T-helper 2 cell treated with Interferon-gamma antibody and Interleukin-4, amounts not matched to agents 5 μg/mL and 100 μg/mL, for 36 hours (primary cell): ENCODE measurements at places on chromosomes 6 and 20.

GRCh38 chr20:833121-833449, 430 bp upstream of the FAM110A start:
- H3K27ac ChIP-seq = peak overlapping the region; percentile 85
- no peaks in the 10 kb centered on the region for H3K27me3 ChIP-seq
- no peak for DNase-seq
- peaks cover 44% of the 10 kb centered on the region for H3K4me1 ChIP-seq

DNA sequence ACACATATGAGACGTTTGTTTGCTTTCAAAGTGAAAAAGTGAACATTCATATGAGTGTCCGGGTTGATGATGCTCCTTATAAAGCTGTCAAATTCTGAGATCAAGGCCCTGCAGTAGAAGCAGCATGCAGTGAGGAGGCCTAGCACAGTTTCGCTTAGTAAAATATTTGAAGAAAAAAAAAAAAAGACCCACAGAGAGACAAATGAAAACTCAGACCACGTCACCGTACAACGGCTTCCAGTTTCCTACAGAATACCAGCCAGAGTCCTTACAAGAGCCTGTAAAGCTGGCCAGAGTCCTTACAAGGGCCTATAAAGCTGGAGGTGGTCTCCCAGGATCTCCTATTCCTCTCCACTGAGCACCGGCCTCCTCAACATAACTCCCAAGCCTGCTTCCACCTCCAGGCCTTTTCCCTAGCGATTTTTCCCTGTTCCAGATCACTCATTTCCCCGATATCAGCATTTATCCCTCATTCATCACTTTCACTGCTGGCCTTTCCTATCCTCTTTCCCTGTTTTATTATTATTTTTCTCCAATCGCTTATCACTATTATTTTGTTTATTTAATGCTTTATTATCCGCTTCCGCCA, 1.5 kb upstream of the HMGN4 start:
- peaks cover 57% of the 10 kb centered on the region for H3K4me1 ChIP-seq
- H3K4me3 ChIP-seq = peak overlapping the region; percentile 90
- peaks cover 6% of the 10 kb centered on the region for H3K27me3 ChIP-seq
- peak overlapping the region; percentile 97 for H3K27ac ChIP-seq
- DNase-seq = peak; percentile 55
- H3K36me3 ChIP-seq = peaks cover 18% of the 10 kb centered on the region

GRCh38 chr20:23409800-23410199, 11.5 kb downstream of the NAPB start:
- H3K27me3 ChIP-seq = no peaks in the 10 kb centered on the region
- H3K4me1 ChIP-seq = peaks cover 21% of the 10 kb centered on the region
- H3K36me3 ChIP-seq = peaks cover 6% of the 10 kb centered on the region
- no peak overlapping the region for H3K4me3 ChIP-seq
- H3K27ac ChIP-seq = no peak overlapping the region

DNA sequence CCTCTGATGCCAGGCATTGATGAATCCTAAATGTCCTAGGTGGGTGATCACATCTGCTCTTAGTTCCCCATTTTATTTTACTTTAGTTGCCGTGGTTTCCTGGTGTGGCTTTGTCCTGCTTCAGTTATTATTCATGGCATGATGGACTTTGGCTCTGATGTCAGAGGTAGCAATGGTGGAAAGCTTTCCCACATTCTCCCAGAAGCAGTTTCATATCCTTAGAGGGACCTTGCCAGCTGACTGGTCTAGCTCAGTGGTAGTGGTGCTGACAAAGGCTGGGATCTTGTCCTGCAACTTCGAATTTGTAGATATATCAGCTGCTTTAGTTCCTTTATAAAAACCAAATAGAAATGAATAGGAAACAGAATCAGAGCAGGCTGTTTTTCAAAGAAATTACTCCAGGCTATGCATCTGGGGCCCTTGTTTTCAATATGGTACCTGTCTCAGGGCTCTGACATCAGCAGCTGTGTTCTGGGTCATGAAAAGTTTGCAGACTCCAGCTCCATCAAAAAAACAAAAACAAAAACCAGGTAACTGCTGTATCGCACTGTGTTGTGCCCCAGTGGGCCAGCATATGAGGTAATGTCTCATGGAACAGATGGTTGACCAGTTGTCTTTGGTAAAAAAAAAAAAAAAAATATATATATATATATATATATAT, 133.7 kb downstream of the PLCB4 start:
- H3K4me3 ChIP-seq = no peak overlapping the region
- no peaks in the 10 kb centered on the region for H3K27me3 ChIP-seq
- H3K4me1 ChIP-seq = no peaks in the 10 kb centered on the region
- H3K36me3 ChIP-seq = no peaks in the 10 kb centered on the region
- no peak for DNase-seq
- H3K27ac ChIP-seq = no peak overlapping the region

- H3K27me3 ChIP-seq = peaks cover 3% of the 10 kb centered on the region
- DNase-seq = no peak
- peaks cover 34% of the 10 kb centered on the region for H3K4me1 ChIP-seq
- H3K36me3 ChIP-seq = peaks cover 45% of the 10 kb centered on the region
- H3K4me3 ChIP-seq = peak overlapping the region; percentile 6
Measured at GRCh38 chr6:44390158-44390683, 2.7 kb downstream of the CDC5L start.

DNA sequence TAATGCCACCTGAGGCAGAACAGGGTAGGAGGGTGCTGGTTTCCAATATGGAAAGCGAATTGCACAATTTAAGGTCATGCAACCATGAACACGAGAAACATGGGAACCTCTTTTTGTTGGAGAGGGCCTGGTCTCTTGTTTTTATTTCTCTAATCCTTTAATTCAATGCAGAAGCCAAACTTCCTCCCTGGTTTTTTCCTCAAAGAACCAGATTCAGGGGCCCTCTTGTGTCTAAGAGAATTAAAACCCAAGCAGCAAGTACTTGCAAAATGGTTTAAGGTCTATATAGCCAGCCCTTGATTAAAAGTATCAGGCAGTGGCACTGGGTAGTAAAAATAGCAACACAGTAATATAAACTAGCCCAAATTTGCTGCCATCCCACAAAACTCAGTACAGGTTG, 19.5 kb downstream of the GSTA4 start:
- no peaks in the 10 kb centered on the region for H3K27me3 ChIP-seq
- peaks cover 24% of the 10 kb centered on the region for H3K4me1 ChIP-seq
- no peak overlapping the region for H3K27ac ChIP-seq
- no peak for DNase-seq
- no peaks in the 10 kb centered on the region for H3K36me3 ChIP-seq
- no peak overlapping the region for H3K4me3 ChIP-seq
